ENCODE measurements at places on chromosomes 4 and X. TPM values are rescaled to one million over a fixed set of nuclear protein-coding genes. Genes with fewer than 3 reads are reported as not detected.

The ANXA3 gene
- 184 TPM for polyA plus RNA-seq

The CT45A10 gene
- polyA plus RNA-seq: not detected

The DGKK gene
- not detected for polyA plus RNA-seq

The GABRG1 gene
- polyA plus RNA-seq: not detected

The NALF2 gene
- not detected for polyA plus RNA-seq

The BMX gene
- polyA plus RNA-seq: 0.53 TPM

The RPS6KA6 gene
- 1.5 TPM for polyA plus RNA-seq

The TMEM31 gene
- not detected for polyA plus RNA-seq

The FAM47A gene
- not detected for polyA plus RNA-seq

The UGT2B11 gene
- polyA plus RNA-seq: not detected

The PCYT1B gene
- polyA plus RNA-seq: 0.15 TPM
